ENCODE measurements at places on chromosomes 6 and 20.

DNA sequence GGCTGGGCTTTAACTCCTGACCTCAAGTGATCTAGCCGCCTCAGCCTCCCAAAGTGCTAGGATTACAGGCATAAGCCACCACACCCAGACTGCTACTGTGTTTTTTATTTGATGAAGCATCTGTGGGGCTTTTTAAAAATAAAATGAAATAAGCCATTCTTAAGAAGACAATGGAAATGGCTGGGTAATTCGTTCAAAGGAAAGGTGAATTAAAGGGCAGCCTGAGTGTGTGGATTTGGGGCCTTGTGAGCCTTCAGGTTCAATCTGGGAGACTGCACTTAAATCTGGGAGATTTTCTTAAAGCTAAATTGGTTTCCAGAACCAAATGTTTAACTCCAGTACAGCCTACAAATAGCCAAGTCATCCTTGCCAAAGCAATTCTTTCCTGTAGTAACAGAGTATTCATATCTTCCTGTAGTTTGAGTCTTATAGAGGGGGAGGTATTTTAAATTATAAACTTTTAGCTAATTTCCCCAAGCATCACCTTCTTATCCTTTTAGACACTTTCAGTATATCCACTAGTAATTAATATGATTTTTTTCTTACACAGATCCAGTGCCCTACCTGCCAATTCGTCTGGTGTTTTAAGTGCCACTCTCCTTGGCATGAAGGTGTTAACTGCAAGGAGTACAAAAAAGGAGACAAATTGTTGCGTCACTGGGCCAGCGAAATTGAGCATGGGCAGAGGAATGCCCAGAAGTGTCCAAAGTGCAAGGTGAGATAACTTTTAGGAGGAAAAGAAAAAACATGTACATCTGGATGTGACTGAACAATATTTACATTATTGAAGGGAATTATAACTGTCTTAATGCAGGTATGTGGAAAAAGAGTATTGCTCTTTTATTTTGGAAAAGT, 95.4 kb downstream of the RNF217 start:
- no peak for DNase-seq

- DNase-seq = no peak
Measured at GRCh38 chr6:51105357-51105756, 286.7 kb downstream of the TFAP2B start.

DNA sequence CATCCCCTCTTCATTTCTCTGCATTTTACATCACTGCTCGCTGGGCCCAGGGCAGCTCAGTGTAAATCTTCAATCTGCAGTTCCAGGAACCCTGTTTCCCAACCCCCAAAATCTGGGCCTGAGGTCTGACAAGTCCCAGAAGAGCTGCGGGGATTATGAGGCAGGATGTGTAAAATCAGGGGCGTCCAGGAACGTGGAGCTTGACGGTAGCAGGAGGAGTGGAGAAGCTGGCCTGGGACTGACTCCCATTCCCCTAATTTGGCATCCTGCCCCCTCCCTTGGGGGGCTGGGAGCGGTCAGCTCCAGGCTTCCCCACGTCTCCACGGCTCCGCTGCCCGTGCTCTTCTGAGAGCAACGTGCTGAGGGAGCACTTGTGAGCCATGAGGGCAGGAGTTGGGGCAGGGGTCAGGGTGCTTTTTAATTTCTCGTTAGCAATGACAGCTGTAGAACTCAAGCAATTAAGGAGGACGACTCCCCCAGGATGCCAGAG, 23.4 kb upstream of the VEGFA start:
- DNase-seq = no peak

DNA sequence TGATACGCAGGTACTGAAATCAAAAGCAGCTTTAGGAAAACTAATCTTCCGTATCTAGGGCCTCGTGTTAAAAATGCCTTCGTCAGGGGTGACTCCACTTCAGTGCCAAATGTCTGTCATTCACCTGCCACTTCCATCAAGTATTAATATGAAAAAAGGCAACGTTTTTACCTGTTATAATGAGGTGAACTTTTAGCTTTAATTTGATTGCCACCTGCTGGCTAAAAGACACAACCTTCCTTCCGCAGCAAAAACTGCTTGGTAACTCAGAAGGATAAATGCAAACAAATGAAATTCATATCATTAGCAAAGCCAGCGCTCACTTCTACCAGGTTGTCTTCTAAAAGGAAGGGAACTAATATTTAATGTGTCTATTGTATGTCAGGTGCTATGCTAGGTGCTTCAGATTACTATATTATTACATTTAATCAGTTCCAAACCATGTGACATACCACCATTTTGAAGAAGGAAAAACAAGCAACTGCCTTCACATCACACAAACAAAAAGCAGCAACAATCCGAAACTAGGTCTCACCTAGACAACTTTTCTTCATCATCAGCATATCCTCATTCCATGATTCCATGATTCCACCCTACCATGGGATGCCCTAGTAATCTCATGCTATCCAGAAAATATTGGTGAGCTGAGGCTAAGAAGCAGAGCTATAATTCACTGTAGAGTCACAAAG, 20.6 kb upstream of the ARHGAP18 start:
- no peak for DNase-seq

DNA sequence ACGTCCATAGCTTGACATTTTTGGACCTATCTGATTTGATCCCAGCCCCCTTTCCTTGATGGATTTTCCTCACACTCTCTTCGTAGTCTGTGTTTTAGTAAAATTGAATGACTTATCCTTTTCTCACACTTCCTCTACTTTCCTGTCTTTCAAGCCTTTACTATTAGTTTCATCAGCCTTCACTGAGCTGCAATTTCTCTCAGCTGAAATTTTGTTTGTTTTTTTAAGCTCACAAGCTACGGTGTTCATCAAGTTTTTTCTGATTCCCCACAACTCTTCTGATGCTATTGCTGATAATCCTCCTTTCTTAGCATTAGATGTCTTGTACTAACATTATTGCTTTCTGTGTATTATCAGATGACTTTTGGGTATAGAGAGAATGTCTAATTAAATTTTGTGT, 263.7 kb downstream of the TBX18 start:
- DNase-seq = no peak
